ENCODE measurements at places on chromosomes 7 and 10.

DNA sequence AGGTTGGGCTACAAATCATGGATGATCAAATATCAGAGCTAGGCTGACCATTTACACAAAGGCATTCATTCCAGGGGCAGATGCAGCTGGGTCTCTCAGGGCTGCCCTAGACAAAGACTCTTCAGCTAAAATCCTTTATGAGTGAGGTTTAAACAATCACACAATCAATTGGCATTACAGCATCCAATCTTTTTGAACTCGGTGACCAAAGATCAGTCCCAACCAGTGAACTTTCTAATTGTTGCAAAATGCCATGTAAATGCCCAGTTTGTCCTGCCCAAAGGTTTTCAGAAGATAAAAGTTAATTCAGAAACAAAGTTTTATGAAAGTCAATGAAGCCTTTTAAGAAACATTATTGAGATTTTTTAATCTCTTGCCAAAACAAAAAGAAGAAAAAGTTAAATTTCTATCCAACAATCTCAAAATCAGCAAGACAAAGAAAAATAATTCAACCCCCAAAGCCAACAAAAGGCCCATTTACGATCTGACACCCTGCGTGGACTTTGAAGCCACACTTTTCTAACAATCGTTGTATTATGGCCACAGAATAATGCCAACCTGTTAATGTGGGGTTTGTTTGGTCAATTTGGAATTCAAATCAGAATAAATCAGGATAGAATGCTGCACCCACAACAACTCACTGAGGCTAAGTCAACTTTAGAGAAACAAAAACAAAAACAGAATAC is 40.9 kb downstream of the GPR37 start:
- no peak for DNase-seq

- no peak for DNase-seq
Observed at GRCh38 chr7:2525658-2526630, 6.4 kb downstream of the LFNG start.

- no peak for DNase-seq
Observed at GRCh38 chr10:65570143-65571010, 1355.5 kb upstream of the LRRTM3 start.

DNA sequence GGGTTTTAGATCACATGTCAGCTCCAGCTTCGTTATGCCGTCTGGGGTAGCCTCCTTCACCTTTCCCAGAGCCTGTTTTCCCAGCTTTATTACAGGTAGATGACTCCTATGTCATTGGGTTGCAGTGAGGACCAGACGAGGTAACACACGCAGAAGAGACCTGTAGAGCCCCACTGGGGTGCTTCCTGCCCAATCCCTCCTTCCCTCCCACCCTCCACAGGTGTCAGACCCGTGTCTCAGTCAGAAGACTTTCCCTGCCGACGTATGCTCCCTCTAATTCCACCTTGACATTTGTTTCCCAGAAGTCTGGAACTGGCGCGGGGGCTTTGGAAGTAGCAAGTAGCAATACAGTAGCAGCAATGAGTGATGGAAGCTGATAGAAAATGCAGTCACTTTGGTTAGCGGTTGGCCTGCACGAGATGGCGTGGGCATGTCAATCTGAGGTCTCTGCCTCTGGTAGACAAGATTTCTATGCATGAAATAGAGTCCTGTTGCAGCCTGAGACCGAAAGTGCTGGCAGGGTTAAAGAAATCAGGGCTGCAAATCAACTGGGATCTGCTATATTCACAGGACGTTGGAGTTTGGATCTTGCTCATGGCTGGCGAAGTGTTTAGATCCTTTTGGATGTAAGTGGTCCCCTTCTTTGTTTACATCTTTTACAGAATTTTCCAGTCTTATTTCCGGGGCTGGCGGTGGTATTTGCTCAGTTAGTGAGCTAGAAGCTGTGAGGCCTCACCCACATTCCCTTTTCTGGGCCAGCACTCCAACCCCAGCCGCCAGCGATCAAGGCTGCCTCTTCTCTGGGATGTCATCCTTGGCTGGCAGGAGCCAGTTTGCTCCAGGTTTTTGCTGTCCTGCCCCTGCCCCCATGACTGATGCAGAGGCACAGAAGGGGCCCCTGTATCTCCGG is 78.3 kb upstream of the KMT2C start:
- no peak for DNase-seq

DNA sequence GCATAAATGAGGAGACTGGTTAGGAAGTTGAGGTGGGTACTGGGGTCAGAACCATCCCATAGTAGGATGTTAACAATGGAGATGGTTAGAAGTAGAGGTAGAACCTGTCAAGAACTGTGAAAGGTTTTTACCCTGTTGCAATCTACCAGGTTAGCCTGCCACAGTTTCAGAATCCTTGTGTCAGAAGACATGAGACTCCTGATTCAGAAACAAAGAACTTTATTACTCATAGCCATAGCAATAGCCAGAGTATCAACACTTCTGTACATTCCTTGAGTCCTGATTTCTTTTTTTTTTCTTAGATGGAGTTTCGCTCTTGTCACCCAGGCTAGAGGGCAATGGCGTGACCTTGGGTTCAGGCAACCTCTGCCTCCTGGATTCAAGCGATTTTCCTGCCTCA is 200.9 kb downstream of the GRM3 start:
- DNase-seq, result no peak

GRCh38 chr7:109101332-109101731 is 531.7 kb downstream of the DNAJB9 start:
- no peak for DNase-seq

- DNase-seq, result no peak
Observed at GRCh38 chr7:33739286-33739685, 166.1 kb upstream of the BMPER start.
